ENCODE measurements at places on chromosomes 1 and 21.

DNA sequence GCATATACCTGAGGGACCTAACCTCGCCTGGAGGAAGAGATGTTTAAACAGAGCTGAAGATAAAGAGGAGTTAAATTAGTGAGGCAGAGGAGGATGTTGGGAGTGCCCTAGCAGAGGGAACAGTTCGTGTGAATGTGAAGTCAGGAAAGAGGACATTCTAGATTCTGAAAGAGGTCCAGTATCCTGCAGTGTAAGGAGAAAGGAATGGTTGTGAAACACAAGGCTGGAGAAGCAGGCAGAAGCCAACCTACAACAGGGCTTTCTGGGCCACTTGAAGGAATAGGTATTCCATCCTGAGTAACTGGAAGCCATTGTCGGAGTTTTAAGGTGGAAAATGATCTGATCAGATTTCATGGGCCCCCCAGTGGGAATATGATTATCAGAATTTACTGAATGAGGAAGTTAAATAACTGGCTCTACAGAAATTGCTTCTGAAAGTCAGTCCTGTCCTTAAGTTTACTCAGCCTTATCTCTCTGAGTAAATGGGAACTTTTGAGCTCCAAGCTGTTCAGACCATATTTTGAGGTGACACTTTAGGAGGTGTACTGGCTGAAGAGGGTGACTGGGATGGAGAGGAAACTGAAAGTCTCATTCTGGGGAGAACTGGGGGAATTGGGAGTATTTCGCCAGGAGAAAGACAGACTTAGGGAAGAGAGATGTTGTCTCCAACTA is 24.4 kb upstream of the FAAH start:
- no peak for DNase-seq

- no peak for DNase-seq
Measured at GRCh38 chr21:44603109-44603875, 2.9 kb downstream of the KRTAP10-7 start.

- no peak for DNase-seq
Measured at GRCh38 chr1:238153939-238154338, 263.2 kb upstream of the ZP4 start.

- no peak for DNase-seq
Measured at GRCh38 chr21:15000081-15000480, 64.7 kb downstream of the NRIP1 start.

- no peak for DNase-seq
Measured at GRCh38 chr21:42093991-42094421, 22.9 kb downstream of the UMODL1 start.

- no peak for DNase-seq
Measured at GRCh38 chr1:64312431-64312830, 109.0 kb downstream of the UBE2U start.

- DNase-seq: no peak
Measured at GRCh38 chr21:39321424-39321823, 8.0 kb upstream of the BRWD1 start.

- no peak for DNase-seq
Measured at GRCh38 chr1:161676441-161676840, 13.5 kb downstream of the FCGR2B start.

- peak; percentile 4 for DNase-seq
Measured at GRCh38 chr21:44298301-44298700, 1.6 kb upstream of the PFKL start.

DNA sequence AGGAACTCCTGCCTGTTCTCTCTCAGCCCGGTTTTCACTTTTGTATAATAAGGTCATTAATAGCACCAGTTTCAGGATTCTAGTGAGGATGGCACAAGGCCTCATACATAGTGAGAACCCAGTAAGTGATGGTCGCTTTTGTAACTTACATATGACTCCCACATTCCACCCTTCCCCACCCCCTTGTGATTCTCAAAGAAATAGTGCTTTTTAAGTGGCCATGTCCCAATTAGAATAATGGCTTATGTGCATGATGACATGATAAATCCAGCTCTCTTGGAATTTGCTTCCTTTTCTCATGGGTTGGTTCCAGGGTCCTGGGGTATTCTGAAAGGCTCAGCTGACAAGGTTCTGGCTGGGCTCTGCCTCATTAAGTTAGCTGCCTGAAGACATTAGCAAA is 189.9 kb downstream of the URB2 start:
- DNase-seq: no peak

- DNase-seq: no peak
Measured at GRCh38 chr1:179177615-179178014, 51.9 kb downstream of the ABL2 start.

DNA sequence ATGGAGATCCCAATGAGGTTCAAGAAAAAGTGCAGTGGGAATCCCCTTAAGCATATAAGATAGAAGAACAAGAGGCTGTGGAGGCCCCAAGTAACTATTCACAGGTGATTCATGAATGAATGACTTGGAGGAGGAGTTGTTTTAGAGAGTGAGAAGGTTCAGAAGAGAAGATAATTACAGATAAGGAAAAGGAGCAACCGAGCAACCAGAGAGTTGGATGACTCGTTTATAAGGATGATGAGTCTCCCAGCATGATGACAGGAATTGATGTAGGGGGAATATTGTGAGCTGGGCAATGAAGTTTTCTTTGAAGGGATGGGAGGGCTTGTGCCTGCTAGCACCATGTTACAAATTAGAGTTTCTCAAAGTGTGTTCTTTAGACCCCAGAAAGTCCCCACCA is 9.8 kb downstream of the C8A start:
- no peak for DNase-seq

- DNase-seq: no peak
Measured at GRCh38 chr1:183778568-183779433, 26.1 kb upstream of the RGL1 start.

DNA sequence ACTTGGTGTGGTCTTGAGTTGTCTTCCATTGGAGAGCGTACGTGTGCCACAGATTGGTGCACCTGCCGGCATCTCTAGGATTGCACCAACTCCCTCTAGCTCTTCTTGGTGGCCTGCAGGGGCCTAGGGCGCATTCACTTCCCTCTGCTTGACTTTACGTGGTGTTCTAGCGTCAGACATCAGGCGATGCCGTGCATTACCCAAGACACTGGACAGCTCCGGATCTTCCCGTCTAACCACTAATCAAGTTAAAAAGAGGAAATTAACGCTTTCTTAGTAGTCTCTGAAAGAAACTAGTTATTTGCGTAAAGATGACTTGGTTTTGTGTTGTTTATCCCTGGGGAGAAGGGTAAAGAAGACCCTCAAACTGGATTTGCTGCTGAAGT is 510 bp upstream of the IL10RB start:
- DNase-seq: no peak

GRCh38 chr1:236289492-236290131 is 7.9 kb upstream of the ERO1B start:
- DNase-seq: no peak

DNA sequence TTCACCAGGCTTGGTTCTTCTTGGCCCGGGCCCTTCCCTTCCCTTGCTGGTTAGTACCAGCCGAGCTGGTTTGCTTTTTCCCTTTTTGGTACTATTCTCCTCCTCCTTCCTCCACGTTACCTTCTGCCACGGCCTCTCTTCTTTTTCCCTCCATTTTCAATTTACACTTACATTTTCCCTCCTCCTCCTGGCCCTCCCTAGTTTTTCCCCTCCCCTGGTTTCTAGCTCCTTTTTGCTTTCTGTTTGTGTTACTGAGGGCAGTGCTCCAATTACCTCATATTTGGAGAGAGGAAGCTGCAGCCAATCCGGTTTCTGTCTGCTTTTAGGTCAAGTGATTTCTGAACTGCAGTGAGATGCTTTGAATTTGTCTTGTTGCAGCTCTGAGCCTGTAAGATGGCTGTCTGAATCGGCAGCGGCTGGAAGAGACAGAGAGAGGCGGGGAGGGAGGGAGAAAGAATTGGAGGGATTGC is 63.7 kb downstream of the MACF1 start:
- no peak for DNase-seq

DNA sequence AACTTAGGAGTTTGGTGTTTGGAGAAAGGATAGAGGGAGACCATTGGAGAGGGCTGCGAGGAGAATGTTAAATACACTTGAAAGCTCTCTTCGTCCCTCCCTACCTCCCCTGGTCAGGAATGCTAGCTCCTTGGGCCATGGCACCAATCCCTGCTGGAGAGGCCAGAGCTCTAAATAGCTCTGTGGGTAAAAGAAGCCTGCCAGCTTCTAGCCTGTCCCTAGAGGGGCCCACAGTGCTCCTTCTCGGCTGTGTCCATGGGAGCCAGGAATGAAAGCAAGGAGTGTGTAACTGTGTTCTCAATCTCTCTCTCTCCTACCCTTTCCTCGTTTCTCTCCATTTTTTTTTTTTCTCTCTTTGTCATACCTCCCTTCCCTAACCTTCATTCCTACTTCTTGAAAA is at the start of gene CCDC190:
CCDC190 (minus strand) TSS at position 75 of the 400 bp plus-strand sequence. CDS start 1,529 bp downstream, outside the sequence.
- no peak for DNase-seq

DNA sequence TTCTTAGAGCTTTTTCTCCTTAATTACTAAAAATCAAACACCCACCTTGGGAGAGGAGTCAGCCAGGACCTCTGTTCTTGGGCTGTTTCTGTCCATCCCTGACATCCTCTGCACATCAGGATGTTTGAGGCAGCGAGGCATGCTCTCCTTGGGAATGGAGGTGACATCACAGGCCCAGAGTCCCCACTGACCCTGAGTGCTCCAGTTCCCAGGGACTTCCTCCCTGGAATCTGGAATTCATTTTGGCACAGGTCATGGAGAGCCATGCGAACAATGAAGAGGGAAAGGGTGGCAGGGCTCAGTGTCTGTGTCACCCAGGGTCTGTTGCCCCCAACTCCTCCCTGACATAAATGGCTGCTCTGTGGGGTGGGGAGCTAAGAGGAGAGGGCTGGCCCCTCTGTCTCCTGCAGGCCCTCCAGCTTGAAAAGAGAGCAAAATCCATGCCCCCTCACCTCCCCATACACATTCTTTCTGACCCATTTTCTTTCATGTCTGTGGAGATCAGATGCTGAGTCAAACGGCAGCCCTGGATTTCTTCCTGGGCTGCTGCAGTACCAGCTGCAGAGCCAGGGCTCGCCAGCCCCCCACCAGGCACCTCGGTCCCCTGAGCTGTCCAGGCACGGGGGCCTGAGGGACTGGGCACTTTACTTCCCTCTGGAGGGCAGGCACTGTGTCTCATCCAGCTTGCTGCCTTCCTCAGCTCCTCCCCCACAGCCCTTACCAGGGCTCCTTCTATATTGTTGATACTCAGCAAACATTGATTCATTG is 102.0 kb downstream of the NMNAT2 start:
- no peak for DNase-seq

GRCh38 chr1:160722726-160723125 is 11.1 kb upstream of the CD48 start:
- DNase-seq: no peak

- DNase-seq: no peak
Measured at GRCh38 chr1:9028921-9029705, 2.9 kb upstream of the SLC2A7 start.

- DNase-seq: no peak
Measured at GRCh38 chr21:15837645-15838044, 107.9 kb downstream of the USP25 start.

DNA sequence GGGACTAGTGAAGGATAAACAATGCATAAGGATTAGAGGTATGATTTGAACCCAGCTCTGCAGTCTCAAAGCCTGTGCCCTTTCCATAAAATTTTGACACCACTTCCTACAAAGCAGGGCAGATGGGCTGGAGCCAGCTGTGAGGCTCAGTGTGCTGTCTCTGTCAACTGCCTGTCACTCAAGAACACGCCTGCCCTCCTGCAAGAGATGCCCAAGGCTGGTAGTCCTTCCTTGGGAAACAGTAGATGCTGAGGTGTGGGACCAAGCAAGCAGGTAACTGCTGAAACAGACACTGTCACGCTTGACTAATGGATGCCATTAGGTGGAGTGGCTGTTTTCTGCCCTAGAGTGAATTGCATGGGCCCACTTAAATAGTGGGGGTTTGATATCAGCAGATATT is 402.0 kb downstream of the PTPRU start:
- no peak for DNase-seq

DNA sequence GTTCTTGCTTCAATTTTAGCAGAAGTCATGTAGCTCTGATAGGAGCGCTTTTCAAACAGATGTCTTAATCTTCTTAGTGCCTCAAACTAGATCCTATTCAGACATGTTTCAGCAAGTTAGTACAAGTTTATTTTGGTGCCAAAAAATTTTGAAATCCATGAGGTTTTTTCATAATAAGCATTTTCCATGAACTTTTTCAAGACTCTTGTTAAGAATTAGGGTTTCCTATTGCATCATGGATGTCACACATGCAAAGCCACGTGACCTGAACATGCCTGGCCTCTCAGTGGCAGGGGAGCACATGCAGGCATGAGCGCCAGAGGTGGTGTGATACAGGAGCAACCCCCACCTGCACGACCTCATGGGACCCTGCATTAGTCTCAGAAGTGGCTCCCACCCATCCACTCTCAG is 67.6 kb downstream of the POFUT2 start:
- no peak for DNase-seq

- no peak for DNase-seq
Measured at GRCh38 chr1:68046885-68047658, 3.4 kb downstream of the DIRAS3 start.

- no peak for DNase-seq
Measured at GRCh38 chr1:61224609-61225008, 142.2 kb downstream of the NFIA start.

- no peak for DNase-seq
Measured at GRCh38 chr1:43147625-43148327, 24.3 kb downstream of the EBNA1BP2 start.

DNA sequence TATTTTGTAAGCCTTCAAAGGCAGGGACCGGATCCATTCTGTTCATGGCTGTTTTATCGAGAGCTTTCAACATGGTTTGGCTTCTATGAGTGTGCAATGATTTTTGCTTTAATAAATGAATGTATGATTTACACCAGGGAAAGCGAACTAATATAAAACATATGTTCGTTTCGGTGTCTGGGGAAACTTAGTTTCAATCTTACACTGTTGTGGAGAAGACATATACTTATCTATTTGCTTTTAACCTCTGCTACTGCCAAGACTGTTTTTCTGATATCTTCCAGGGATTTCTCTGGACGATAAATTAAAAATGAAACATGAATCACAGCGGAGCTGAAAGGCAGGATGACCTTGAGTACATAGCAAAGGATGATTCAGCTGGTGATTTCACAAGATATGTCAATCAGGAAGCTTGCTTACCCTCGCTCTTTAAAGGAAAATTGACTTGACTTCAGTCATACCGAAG is 14.7 kb upstream of the CYYR1 start:
- DNase-seq: no peak

- DNase-seq: no peak
Measured at GRCh38 chr1:244451539-244451950, at the start of gene ADSS2. ADSS2 (minus strand) TSS chr1:244451909; CDS start chr1:244451817, 92 bp downstream.

- no peak for DNase-seq
Measured at GRCh38 chr1:79781261-79781660, 774.7 kb upstream of the ADGRL4 start.

GRCh38 chr1:28148880-28149195 is 27.7 kb downstream of the PTAFR start:
- no peak for DNase-seq

- DNase-seq: no peak
Measured at GRCh38 chr21:26057477-26058170, 112.9 kb downstream of the APP start.

GRCh38 chr1:107547363-107548155 is 406.7 kb downstream of the NTNG1 start:
- no peak for DNase-seq

Measured in SW 1271 (cell line).